ENCODE measurements at places on chromosomes 16 and 17.
A peak's percentile ranks its signal among the peaks of the same experiment; 100 is the strongest.

GRCh38 chr16:59173408-59173831 is 439.3 kb upstream of the GOT2 start:
- no peak for DNase-seq

DNA sequence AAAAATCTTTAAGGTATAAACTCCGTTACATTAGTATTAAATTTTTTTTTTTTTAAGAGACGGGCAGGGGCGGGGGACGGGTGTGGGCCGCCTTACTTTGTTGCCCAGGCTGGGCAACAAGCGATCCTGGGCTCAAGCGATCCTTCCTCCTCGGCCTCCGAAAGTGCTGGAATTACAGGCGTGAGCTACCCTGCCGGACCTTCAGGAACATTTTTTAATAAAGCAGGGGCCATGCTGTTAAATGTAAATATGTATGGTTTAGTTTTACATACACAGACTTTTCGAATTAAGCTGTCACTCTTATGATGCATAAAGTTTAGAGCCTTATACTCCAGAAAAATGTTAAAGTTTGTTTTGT is 2.4 kb downstream of the PPM1D start:
- peak; percentile 26 for DNase-seq

GRCh38 chr17:63222655-63223054 is 223.5 kb downstream of the CYB561 start:
- DNase-seq, result no peak

DNA sequence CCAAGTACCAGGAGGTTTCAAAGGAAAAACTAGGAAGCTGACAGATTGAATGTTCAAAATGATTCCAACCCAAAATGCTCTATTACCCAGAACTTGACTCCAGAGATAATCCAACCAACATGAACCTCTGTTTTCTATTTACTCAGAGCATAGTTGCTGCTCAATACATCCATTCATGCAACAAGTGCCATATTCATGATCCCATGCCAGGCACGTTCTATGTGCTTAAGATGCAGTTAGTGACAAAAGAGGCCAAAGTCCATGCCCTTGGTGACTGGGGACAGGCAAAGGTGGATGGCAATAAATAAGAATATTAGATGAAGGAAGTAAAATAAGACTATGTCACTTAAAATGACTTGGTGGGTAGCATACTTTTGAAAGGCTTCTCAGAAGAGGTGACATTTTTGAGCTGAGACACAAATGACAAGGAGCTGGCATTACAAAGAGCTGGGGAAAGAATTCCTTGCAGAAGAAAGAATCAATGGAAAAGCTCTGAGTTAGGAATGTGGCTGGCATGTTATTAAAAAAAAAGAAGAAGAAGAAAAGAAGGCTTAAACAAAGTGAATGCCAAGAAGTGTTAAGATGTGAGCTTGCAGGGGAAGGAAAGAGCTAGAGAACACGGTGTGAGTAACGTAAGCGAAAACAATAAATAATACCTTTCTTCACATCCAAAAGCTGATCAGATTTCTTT is 34.5 kb downstream of the TOX3 start:
- DNase-seq, result no peak

- DNase-seq, result no peak
These were observed 77.7 kb upstream of the CLEC3A start for GRCh38 chr16:77944631-77945030.

- DNase-seq, result no peak
These were observed 318.3 kb upstream of the TNRC6C start for GRCh38 chr17:77640252-77640651.

DNA sequence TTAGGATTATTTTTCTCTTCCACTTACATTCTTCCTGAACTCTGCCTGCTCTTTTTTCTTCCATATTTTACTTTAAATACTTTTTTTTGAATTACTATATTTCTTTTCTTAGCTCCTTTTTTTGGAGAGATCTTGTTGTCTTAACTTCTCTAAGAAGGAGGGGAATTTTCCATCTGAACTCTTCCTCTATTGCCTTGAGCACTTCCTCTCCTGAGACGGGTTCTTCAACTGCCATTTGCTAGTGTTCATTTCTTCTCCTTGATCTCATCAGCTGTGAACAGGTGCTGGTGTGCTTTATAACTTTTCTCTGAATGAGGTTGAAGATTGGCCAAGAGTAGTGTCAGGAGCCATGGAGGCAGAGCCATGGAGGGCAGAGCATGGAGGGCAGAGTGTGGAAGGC is 15.1 kb upstream of the CD300LD start:
- DNase-seq, result no peak

- no peak for DNase-seq
These were observed 10.6 kb downstream of the MTMR4 start for GRCh38 chr17:58503866-58504265.

DNA sequence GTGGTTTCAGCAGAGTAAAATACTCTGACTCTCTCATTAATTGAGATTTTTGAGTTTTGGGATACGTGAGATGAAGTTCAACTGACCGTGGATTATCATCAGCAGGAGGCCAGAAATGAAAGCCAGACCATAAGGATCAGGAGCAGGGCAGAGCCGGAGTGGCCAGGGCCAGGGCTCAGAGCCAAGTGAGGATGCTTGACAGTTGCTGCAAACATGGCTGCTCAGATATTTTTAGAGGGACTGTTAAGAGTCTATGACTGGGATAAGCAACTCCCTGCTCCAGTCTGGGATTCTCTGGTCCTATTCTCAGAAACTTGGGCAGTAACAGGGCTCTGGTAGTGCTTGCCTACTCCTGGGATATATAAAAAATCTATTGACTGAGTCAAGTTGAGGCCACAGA is 17.6 kb upstream of the CDH13 start:
- no peak for DNase-seq

DNA sequence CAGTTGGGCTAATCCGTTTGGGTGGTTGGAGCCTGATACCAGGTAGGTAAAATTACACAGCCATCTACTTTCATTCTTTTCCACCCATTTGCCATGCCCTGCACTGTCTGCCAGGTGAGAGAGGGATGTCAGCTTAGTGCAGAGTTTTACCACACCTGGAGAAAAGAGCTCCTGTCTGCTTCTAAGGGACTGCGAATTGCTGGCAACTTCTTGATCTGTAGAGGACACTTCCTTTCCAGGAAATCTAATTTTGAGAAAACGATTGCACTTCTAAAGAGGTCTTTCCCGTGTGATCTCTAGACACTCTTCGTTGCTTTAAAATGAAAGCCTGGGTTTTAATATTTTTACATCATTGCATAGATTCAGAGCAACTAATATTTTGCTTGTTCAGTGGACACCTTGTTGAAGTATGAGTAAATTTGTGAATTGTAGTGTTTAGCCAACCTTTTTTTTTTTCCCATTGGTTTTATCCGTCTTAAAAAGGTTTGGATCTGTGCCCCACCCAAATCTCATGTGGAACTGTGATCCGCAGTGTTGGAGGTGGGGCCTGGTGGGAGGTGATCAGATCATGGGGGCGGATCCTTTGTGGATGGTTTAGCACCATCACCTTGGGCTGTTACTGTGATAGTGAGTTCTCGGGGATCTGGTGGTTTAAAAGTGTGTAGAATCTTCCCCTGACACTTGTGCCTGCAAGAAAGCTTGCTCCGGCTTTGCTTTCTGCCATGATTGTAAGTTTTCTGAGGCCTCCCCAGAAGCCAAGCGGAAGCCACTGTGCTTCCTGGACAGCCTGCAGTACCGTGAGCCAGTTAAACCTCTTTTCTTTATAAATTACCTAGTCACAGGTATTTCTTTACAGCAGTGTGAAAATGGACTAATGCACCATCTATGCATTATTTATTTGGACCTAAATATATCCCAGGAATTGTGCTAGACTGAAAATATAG is 104.6 kb downstream of the PRKCA start:
- peak; percentile 45 for DNase-seq

- no peak for DNase-seq
These were observed 49.0 kb upstream of the AKAP1 start for GRCh38 chr17:57035971-57036481.

GRCh38 chr16:87809150-87809902 is 43.5 kb upstream of the KLHDC4 start:
- no peak for DNase-seq

DNA sequence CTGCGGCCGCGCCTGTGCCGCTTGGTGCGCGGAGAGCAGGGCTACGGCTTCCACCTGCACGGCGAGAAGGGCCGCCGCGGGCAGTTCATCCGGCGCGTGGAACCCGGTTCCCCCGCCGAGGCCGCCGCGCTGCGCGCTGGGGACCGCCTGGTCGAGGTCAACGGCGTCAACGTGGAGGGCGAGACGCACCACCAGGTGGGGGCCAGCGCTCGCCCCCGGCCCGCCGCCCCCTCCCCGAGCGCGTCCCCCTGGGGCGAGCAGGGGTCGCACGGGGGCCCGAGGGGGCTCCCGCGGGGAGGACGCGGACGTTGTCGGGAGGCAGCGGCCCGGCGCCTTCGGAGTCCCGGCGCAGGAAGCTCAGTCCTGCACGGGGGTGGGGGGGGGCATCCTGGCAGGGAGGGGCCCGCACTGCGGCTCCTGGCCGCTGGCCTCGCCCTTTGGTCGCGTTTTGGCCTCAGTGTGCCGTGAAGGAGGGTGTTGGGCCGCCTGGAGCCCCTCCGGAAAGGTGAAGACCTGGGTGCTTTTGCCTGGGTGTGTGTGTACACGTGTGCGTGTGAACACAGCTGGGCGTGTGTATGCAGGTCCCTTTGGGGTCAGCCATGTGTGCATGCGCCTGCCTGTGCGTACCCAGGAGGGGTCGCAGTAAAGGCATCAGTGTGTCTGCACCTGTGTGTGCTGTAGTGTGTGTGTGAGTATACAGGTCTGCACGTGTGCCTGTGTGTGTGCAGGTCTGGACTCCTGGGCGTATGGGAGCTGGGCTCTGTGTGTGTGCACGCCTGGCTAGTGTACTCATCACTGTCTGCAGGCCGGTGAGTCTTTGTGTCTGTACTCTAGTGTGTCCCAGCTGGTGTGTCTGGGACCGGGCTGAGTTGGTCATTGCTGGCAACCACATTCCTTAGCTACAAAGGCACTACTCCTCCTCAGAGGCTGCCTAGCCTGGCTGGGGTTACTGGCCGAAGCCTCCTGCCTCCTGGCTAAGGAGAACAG is 615 bp downstream of the NHERF2 start:
- peak; percentile 55 for DNase-seq

DNA sequence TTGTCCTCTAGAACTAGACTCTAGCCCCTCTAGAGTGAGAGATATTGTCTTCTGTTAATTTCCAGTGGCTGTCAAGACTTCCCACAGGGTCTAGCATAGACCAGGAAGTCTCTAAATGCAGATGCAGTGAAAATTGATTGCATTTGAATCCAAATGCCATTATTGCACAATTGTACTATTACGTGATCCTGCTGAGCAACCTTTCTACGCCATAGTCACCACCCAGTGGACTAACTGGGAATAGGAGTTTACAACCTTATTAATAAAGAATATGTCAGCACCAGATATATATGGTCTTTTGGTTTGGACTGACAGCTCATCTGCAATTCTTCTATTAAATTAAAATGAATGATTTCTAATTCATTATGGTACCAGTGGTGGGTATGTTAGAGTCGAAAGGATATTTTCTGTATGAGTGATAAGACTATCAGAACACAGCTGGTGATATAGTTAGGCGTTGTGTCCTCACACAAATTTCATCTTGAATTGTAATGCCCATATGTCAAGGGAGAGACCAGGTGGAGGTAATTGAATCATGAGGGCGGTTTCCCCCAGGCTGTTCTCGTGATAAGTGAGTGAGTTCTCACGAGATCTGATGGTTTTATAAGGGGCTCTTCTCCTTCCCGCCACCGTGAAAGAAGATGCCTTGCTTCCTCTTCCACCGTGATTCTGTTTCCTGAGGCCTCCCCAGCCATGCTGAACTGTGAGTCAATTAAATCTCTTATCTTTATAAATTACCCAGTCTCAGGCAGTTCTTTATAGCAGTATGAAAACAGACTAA is 138.9 kb upstream of the CA10 start:
- peak; percentile 61 for DNase-seq

DNA sequence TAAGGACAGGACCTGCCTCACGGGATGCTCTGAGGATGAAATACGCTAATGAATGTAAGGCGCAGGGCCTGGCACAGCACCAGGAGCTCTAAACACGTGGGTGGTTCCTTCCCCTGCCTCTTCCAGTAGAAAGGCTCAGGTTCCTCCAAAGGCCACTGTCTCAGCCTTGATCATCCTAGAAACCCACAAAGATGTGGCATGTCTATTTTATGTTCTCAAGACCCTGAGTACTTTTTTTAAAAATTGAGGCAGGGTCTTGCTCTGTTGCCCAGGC is 17.0 kb upstream of the MEAK7 start:
- no peak for DNase-seq

- DNase-seq, result no peak
These were observed 4.9 kb upstream of the PSMD7 start for GRCh38 chr16:74291577-74292208.

- no peak for DNase-seq
These were observed 4.9 kb downstream of the MYH1 start for GRCh38 chr17:10513299-10514067.

GRCh38 chr16:85366031-85366763 is 246.9 kb upstream of the GSE1 start:
- DNase-seq, result peak; percentile 63

- no peak for DNase-seq
These were observed 69.8 kb downstream of the MRTFB start for GRCh38 chr16:14140923-14141322.

DNA sequence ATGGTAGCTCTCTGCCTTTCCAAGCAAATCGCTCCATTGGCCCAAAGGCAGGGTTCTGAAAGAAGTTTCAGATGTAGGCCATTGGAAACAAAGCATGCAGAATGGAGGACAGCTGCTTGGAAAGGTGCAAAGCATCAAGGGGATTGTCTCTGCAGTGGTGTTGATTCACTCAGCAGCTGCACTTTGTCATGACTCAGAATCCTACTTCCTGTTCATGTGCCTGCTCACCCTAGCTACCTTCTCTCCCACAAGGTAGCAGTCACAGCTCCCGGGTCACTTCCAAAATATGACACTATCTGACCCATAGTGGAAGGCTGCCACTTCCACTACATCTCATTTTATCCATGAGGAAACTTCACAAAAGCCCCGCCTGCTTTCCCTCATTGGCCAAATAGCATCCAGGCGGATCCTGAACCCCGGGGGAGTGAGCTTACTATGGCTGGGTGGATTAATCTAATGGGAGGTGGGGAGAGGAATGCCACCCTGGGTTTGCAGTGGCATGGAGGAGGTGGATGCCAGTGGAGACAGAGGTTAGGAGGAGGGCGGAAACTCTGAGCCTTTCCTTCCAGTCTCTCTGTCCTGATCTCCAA is 74.7 kb upstream of the NKD1 start:
- no peak for DNase-seq

DNA sequence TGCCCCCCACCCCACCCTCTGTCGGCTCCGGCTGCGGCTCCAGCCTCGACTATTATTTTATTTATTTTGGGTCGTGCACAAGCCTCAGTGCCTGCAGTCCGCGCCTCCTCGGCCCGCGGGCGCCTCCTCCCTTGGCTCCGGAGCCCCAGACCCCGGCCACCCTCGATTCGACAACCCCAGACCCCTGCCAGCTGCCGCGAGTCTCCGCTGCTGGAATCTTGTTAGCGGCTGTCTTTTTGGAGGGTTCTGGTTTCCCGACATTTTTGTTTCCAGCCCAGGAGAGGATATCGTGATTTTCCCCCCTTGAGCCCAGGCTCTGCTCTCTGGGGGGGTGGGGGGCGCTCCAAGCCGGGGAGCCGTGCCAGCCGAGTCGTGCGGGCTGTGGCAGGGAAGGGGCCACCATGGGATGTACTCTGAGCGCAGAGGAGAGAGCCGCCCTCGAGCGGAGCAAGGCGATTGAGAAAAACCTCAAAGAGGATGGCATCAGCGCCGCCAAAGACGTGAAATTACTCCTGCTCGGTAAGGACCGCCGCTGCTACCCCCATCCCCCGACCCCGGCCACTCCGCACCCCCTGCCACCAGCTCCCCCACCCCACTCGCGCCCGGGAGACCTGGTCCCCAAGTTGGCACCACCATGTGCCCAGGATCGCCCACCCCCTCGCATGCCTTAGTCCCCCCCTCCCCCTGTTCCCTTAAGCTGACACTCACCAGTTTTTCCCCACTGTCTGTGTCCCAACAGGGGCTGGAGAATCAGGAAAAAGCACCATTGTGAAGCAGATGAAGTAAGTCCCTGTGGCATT is 746 bp downstream of the GNAO1 start:
- no peak for DNase-seq
